Astrocyte of the cerebellum (primary cell): ENCODE measurements at places on chromosomes 2 and 18.

- DNase-seq = no peak
Measured at GRCh38 chr2:98541489-98541888, 66.8 kb downstream of the COA5 start.

- no peak for DNase-seq
Measured at GRCh38 chr18:56066524-56067213, 478.7 kb upstream of the TCF4 start.

DNA sequence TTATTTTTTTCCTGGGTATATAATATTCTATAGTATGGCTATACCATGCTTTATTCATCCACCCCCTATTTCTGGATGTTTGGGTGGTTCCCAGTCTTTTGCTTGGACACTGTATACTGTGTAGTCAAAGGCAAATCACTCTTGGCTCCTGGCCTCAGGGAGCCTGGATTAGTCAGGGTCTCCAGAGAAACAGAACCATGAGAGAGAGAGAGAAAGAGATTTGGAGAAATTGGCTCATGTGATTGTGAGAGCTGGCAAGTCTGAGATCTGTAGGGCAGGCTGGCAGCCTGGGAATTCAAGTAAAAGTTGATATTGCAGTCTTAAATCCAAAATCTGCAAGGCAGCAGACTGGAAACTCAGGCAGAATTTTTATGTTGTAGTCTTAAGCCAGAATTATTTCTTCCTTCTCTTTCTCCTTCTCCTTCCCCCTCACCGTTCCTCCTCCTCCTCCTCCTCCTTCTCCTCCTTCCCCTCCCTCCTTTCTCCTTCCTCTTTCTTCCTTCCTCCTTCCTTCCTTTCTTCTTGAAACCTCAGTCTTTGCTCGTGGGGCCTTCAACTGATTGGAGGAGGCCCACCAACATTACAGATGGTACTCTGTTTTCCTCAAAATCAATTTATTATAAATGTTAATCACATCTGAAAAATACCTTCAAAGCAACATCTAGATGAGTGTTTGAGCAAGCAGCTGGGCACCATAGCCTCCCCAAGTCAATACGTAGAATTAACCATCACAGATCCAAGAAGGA lies 33.0 kb downstream of the CTIF start:
- DNase-seq = no peak

DNA sequence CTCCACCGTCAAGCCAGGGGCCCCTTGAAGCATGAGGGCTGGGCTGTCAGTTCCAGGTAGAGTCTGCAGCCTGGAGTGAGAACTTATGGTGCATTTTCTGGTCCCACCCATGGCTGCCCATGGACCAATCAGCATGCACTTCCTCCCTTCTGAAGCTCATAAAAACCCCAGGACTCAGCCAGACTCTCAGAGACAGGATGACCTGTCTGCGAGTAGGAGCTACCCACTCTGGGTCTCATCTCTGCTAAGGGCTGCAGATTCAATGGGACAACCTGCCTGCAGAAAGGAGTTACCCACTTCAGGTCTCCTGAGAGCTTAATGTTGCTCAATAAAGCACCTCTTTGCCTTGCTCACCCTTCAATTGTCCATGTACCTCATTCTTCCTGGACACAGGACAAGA lies 9.4 kb upstream of the DUSP19 start:
- DNase-seq = no peak

- DNase-seq = no peak
Measured at GRCh38 chr2:101710036-101710435, 12.5 kb downstream of the MAP4K4 start.

DNA sequence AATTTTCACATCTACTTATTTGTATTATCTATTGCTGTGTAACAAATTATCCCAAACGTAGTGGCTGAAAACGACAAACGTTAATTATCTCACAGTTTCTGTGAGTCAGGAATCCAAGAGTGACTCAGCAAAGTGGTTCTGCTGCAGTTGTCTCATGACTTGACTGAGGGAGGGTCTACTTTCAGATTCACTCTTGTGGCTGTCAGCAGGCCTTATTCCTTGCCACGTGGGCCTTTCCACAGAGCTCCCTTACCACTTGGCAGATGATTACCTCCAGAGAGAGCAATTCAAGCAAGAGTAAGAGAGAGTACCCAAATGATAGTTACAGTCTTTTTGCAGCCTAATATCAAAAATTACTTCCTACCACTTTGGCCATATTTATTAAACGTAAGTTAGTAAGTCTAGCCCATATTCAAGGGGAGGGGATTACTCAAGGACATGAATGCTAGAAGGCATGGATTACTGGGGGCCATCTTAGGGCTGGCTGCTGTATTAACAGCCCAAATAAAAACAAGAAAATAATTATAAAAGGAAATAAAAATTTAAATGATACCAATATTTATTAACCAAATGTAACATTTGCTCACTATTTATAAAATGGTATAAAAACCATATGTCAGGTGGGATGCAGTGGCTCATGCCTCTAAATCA lies 48.7 kb upstream of the NBEAL1 start:
- DNase-seq = peak; percentile 41

GRCh38 chr2:216156822-216157221 lies 47.7 kb downstream of the XRCC5 start:
- DNase-seq = no peak

DNA sequence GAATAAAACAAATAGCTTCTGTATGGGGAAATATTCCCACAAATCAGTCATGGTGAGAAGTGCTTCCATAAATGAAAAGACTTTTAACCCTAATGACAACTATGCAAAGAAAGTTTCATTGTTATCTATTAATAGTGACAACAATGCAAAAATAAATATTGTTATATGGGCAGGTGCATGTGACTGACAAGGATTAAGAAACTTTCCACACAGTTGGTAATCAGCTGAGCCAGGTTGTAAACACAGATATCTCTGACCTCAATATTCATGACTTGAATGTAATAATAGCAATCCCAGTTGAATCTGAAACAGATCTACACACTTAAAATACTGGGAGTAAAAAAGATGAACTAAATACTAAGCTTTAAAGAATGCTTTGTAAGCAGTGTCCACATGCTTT lies 517.0 kb upstream of the SOX11 start:
- no peak for DNase-seq

GRCh38 chr2:54574107-54574859 lies 118.2 kb downstream of the SPTBN1 start:
- DNase-seq = no peak

DNA sequence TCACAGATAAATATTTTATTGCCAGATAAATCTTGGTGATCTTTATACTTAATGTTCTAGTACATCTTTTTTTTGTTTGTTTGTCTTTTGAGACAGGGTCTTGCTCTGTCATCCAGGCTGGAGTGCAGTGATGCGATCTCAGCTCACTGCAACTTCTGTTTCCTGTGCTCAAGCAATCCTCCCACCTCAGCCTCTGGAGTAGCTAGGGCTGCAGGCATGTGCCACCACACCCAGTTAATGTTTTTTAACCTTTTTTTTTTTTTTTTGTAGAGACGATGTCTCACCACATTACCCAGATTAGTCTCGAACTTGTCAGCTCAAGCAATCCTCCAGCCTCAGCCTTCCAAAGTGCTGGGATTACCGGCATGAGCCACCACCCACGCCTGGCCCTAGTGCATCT lies 9.1 kb upstream of the C1GALT1C1L start:
- no peak for DNase-seq

GRCh38 chr2:127219171-127220070 lies 678 bp downstream of the CYP27C1 start:
- DNase-seq = no peak

- no peak for DNase-seq
Measured at GRCh38 chr2:28413152-28413898, 20.7 kb downstream of the FOSL2 start.

DNA sequence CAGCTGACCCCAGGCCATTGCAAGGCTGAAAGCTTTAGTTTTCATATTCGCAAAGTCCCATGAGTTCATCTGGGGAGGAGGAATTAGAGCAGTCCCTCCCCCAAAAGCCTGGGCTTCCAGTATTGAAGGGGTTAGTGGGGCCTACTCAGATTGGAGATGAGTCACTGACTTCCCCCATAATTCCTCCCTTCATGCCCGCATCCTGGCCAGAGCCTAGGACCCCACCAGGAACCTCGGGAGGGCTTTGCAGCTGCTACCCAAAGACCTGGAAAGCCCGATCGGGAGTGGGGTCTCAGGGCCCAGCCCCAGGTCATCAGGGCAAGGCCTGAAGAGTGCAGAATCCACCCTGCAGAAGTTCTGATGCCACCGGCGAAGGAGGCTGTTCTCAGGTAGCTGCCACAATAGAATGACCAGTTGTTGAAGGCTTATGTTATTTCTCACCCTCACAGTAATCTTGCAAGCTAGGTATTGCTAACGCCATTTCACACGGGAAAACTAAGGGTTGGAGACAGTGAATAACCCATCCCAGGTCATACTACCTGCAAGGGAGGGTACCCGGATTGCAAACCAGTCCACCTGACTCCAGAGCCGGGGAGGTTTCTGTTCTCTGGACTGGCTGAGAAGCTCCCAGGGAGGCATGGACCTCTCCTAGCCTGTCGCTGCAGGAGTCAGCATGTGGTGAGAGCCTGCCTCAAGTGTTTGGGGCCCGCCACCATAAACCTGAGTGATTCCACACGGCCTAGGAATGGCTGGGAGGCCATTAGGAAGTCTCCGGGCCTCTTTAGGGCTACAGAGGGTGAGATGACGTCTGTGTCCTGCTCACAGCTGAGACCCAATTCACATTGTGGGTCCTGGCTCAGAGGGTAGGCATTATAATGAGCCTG lies 5.8 kb upstream of the ARID5A start:
- no peak for DNase-seq
